ENCODE measurements at places on chromosomes 6 and 20.
A peak's percentile ranks its signal among the peaks of the same experiment; 100 is the strongest.

DNA sequence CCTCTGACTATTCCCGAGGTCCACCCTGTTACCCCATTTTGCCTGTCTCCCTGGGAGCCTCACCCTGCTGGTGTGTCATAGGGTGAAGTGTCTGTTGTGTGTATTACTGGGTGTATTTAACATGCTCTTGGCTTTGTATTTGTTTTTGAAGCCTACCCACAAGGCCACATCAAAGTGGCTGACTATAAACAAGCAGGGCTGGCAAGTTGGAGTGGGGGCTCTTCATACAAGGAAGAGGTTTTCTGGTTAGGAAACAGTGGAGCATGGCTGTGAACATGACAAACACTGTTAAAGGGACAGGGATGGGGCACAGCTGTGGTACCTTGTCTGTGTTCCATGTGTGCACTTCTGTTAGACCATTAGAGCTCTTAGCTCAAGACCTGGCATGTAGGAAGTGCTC lies 26.3 kb downstream of the HECA start:
- no peak for DNase-seq

DNA sequence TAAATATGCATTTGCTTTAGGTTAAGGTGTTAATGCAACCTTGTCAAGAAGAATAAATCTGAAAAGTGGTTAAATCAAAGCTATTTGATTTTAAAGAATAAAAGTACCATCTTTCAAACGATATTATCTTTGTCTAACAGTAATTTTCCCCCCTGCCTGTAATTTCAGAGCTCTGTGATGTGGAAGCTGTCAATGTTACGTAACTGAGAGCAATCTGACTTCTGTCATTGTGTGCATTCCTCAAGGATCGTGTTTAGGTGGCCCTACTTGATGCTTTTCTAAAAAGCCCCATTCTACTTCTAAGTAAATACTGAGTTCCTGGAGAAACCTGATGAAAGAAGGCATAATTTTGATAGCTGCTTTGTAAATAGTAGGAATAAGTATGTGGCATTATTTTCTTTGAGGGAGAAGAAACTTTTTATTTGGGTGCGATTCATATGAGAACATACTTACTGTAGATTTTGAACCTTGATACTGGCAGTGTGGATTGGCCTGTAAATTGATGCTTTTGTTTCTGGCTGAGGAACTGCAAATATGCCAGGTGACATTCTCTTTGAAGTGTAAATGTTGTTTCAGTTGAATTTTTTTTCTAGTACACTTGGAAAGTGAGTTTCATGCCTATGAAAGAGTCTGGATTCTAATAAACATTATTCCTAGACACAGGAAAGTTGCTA lies 529.6 kb upstream of the FLRT3 start:
- DNase-seq = no peak

GRCh38 chr6:101806241-101806640 lies 412.7 kb downstream of the GRIK2 start:
- no peak for DNase-seq

GRCh38 chr6:11288065-11288464 lies 55.6 kb upstream of the NEDD9 start:
- no peak for DNase-seq

DNA sequence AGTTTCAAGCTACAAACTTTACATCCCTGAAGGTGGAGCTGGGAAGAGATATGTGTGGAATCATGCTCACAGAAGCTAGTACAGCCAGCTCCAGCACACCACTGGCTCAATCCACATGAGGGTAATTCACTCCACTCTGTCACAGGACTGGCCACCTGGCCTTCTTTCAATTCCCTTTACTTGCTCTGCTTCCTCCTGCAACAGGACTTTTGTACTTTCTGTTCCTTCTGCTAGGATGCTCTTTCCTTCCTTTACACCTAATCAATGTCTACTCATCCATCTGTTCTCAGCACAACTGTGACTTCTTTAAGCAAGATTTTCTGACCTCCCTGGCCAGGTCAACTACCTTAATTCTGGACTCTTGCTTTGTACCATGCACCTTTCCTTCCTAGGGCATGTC lies 39.4 kb upstream of the MYB start:
- no peak for DNase-seq

- DNase-seq = no peak
These were observed 44.8 kb downstream of the AGPAT4 start for GRCh38 chr6:161228921-161229591.

GRCh38 chr6:36539814-36540568 lies 7.3 kb downstream of the STK38 start:
- DNase-seq = no peak

- DNase-seq = no peak
These were observed 63.0 kb downstream of the RIPOR2 start for GRCh38 chr6:24872779-24873178.

- peak; percentile 82 for DNase-seq
These were observed 501 bp downstream of the PLCG1 start for GRCh38 chr20:41137614-41138474.

- DNase-seq = no peak
These were observed 33.8 kb downstream of the KIF16B start for GRCh38 chr20:16539280-16540021.

GRCh38 chr6:126747728-126748540 lies 370.5 kb upstream of the RSPO3 start:
- DNase-seq = no peak

DNA sequence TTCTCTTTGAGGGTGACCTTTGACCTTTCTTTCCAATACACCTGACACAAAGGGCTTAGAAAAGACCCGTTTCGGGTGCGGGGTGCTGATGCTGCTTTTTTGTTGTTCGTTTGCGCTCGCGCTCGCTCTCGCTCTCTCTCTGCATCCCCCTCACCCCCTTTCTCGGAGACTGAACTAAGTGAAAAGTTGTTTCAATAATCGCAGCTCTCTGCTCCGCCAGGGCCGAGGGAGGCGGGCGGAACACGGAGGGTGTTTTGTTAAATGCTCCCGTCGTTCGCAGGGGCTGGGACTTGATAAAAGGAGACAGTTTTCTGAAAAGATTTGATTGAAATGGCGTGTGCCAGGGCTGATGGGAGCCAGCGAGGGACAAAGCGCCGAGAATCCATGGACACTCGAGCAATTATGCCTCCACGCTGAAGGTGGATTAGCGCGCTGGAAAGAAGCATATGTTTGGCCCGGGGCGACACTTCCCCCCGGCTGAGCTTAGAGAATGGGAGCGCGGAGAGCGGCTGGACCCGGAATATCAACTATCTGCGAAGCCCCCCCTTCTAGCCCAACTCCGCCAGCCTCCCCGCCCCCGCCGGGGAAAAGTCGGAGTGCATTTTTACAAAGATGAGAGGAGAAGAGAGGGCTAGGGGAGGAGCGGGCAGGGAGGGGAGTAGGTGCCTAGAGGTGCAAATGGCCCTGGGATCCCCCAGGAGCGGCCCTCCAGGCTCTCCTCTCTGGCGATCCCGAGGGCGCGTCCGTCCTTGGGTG lies 25.0 kb downstream of the TFAP2A start:
- DNase-seq = no peak

- DNase-seq = no peak
These were observed 8.2 kb downstream of the PRPH2 start for GRCh38 chr6:42714098-42714761.

DNA sequence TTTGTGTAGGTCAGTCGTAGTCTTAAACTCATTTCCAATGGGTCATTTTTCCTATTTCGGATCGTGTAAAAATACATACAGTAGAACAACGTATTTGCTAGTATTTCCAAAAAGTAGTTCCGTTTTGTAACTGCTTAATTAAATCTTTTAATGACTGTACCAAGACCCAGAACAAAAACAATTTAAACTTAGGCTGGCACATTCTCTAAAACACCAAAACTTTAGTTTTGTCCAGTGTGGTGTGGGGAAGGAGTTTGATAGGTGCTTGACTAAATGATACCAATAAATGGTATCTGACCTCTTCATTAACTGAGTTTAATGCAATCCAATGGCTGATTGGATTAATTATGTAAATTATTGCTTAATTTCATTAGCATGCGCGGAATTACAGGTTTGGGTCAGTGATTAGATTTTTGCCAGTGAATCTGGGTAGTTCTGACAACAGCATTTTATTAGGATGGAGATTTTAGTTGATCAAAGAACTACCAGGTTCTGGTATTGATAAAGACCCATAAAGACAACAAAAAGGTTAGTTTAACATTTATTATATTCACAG lies 20.8 kb downstream of the OR2B2 start:
- DNase-seq = no peak

- no peak for DNase-seq
These were observed 19.7 kb upstream of the ULBP3 start for GRCh38 chr6:150088481-150089154.

DNA sequence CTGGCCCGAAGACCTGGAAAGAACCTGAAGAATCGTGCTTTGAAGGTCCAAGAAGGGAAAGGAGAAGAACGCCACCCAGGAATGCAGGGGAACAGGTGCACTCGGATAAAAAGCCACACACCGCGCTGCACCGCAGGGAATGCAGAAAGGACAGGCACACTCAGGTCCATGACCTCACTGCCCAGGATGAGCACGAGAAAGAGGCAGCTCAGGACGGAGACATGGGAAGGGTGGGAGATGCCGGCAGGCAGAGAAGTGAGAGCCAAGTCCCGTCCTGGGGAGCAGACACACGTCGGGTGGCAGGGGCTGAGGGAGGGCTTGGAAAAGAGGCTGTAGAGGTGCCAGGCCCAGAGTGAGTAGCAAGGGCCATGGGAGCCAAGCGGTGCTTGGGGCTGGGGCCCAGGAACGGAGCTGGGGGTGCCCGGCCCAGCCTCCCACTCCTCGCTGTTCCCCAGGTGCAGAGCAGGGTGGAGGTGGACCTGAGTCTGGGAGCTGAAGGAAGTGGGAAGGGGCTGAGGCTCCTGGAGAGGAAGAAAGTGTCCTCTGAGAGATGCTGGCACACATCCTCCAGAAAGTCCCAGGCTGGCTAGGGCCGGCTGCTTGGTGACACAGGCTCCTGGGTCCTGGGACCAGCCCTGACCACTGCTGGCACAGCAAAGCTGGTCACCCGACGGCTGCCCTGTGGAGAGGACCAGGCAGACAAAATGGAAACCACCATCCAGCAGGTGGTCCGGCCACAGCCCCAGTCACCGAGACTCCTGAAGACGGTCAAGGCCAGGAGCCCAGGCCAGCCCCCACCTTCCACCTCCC lies 91.3 kb downstream of the PSMB1 start:
- no peak for DNase-seq

GRCh38 chr6:45353654-45354053 lies 24.1 kb downstream of the SUPT3H start:
- no peak for DNase-seq

Data from 8988T (cell line).